ENCODE measurements at places on chromosomes 2 and 18.

DNA sequence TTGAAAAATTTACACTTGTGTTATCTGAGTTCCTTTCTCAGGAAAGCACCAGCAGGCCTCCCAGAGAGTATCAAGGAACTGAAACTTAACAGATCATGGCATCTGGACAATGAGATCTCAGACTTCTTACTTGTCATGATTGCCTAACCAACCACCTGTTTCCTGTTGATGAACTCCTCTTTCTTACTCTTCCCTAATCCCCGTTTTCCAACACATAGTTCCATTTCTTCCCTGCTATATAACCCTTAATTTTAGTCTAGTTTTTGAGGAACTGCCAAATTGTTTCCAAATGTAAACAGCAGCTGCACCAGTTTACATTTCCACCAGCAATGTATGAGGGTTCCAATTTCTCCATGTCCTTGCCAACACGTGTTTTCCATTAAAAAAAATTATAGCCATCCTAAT, 6.1 kb upstream of the FAM171B start:
- DNase-seq = no peak

- DNase-seq = no peak
These were observed 54.2 kb upstream of the FZD5 start for GRCh38 chr2:207823865-207824264.

- DNase-seq = no peak
These were observed 129.6 kb upstream of the SLC1A4 start for GRCh38 chr2:64859312-64860212.

- no peak for DNase-seq
These were observed 21.5 kb upstream of the NABP1 start for GRCh38 chr2:191656391-191656790.

GRCh38 chr2:9248363-9248762, 41.8 kb downstream of the ASAP2 start:
- DNase-seq = no peak

GRCh38 chr2:156562124-156562523, 125.9 kb downstream of the GPD2 start:
- DNase-seq = no peak

- no peak for DNase-seq
These were observed 308.6 kb upstream of the TNP1 start for GRCh38 chr2:217168496-217168895.

- DNase-seq = peak; percentile 18
These were observed 44.6 kb downstream of the FAM124B start for GRCh38 chr2:224357098-224357901.

DNA sequence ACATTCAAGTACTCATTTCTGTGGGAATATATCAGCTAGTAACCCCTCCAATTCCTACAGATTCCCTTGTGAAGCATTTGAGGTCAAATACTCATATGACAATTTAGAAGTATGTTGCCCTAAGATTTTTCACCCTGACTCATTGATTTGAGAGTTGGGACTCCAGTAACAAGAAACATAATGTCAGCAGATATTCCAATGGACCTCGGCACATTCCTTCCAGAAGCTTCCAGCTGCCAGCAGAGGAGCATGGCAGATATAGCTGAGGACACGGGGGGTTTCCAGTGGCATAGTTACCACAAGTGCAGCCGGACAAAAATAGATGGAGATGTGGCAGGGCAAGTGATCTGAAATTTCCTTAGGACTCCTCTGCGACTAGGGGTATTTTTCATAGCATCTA, 101.9 kb upstream of the ARHGAP28 start:
- DNase-seq = no peak

DNA sequence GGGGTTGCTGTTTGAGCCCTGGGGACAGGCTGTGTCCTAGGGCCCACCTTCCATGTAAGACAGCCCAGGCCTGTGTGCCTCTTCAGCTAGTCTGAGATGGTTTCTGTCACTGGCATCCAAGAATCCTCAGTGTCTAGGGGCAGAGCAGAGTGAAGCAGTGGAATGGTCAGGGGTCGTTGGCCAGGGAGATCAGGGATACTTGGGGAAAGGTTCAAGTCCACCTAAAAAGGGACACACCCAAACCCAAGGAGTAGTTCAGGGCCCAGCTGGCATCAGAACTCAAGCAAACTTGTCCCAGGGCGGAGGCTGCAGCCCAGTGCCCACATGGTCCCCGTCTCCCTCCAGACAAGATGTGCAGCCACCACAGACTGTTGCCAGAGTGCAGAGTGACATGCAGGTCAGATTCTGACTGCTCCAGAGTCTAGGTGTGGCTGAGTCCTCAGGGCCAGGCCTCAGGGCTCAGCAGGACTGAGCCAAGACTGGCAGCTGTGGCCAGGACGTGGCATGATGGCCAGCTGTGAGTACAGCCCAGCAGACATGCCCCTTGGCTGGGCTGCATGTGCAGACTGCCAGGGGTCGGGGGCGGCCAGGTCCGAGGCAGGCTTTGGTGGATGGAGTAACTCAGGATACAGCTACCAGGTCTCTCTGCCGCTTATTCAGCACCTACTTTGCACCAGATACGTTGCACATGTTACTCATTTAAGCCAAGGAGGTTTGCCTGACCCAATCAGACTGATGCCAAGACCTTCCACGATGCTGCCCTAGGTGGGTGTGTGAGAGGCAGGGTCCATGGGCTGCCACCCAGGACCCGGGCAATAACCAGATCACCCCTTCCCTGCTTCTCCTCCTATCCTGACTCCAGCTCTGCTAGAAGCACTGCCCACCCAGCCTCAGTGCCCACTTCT, 146.6 kb downstream of the SMAD7 start:
- DNase-seq = no peak

- DNase-seq = no peak
These were observed 210.1 kb downstream of the IKZF2 start for GRCh38 chr2:212941361-212941760.

DNA sequence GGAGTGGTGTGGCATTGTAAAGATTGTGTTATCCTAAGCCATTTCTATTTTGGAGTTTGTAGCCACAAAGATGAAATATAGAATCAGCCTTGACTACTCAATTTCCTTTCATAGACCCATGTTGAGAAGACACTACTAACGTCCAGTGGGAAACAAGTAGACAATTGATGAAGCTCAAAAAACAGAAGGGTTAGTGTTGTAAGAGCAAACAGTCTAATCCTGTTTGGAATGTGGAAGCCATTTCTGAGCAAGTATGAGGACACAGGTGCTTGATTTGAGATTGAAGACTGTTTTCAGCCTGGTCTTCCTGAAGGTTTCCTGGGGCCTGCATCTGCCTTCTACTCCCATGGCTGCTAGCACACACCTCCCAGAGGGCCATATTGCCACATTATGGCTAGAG, 29.1 kb downstream of the B3GNT2 start:
- no peak for DNase-seq

- DNase-seq = no peak
These were observed 82.6 kb upstream of the CYP1B1 start for GRCh38 chr2:38158378-38159118.

DNA sequence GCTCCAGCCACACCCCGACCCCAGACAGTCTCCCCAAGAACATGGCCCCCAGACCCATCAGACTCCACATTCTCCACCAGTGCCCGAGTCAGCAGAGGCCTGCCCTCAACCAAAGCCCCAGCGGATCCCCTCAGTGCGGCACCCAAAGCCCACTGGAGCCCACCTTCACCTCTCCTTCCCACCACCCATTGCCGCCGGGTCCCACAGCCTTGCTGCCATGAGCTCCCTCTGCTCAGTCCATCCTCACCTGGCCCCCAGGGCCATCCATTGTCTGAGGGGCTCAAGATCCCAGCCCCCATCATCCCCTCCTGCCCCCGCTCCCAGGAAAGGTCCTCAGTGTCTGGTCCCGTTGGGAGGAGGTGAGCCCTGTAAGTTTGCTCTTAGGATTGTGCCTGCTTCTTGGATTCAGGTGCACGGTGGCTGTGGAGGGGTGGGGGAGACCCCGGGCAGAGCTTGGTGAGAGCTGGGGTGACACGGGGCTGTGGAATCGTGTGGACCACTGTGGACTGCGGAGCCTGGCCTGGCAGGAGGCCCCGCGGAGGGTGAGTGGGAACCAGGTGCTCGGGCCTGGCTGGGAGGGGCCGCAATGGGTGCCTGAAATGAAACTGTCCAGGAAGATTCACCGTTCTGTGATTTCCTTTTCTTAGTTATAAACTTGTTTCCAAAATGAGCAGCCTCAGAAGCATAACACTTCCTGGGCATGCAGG, 32.7 kb upstream of the GPC1 start:
- DNase-seq = no peak

DNA sequence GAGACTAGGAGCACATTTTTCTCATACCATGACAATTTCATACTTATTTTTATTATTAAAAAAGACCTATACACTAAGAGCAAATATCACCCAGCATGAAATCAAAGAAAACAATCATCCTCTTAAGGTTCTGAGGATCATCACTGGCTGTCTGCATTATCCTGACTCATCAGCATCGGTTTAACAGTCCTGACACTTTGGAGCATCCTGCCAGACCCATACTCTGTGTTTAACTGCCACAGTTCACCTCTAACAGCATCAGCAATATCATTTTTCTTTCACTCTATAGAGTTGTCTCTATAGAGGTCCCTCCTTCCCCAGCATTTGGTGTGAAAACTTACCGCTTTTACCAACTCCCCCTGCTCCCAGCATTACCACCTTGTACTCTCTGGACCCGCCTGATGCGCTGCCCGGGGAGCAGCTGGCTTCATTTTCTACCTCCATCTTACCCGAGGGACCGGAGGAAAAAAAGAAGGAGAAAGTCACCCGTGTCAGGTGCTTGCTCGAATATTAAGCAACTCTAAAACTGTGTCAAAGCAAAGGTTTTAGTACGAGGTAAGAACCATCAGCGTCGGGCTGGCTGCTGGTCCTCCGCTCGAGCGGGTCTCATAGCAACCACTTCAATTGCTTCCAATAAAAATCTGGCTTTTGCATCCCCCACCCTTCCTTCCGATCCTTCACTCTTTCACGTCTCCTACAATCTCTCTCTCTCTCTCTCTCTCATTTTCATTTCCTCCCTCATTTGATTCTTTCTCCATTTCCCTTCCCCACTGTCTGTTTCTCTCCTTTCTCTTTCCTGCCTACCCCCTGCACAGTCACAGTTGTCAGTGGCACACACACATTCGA, at the start of gene RIT2:
Gene RIT2 (minus strand): TSS at position 610 of the 846 bp plus-strand sequence.
- no peak for DNase-seq

- no peak for DNase-seq
These were observed 30.5 kb downstream of the LAMA3 start for GRCh38 chr18:23719634-23720201.

DNA sequence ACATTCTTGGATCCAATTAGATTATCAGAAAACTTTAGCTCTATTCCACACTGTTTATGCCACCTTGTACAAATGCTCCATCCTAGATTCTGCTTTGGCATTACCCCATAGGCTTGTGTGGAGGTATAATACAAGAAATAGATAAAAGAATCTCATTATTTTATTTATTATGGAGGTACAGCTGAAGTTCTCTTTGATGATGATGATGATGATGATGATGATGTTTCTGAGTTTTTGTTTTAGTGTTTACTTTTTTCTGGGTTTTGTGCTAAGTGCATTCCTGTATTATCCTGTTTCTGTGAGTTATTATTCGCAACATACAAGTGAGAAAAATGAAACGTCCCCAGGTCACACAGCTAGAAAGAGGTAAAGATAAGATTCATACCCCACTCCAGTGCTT, 43.4 kb downstream of the ANXA4 start:
- DNase-seq = no peak

- no peak for DNase-seq
These were observed 12.8 kb downstream of the CYB5A start for GRCh38 chr18:74278983-74279382.

GRCh38 chr2:171235262-171235881, 74.7 kb upstream of the TLK1 start:
- no peak for DNase-seq

- DNase-seq = no peak
These were observed 109.1 kb downstream of the SMAD7 start for GRCh38 chr18:48841381-48842258.

DNA sequence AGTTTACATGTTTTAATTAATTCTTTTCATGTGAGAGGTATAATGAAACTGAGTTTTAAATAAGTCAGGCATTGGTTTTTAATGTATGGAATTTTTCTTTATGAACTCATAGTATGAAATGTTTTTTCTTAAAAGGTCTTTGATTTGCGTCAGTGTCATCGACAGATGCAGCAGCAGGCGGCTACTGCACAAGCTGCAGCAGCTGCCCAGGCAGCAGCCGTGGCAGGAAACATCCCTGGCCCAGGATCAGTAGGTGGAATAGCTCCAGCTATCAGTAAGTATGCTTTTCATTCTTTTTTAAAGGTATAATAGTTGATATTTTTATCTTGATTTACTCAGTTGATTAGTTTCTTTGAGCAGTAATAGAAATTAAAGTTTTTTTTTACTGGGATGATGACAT, 46.5 kb downstream of the SMAD4 start:
- no peak for DNase-seq

GRCh38 chr2:174881678-174882077, 117.4 kb upstream of the CHRNA1 start:
- DNase-seq = no peak

- DNase-seq = no peak
These were observed 643.3 kb downstream of the SOCS6 start for GRCh38 chr18:70931942-70932814.

DNA sequence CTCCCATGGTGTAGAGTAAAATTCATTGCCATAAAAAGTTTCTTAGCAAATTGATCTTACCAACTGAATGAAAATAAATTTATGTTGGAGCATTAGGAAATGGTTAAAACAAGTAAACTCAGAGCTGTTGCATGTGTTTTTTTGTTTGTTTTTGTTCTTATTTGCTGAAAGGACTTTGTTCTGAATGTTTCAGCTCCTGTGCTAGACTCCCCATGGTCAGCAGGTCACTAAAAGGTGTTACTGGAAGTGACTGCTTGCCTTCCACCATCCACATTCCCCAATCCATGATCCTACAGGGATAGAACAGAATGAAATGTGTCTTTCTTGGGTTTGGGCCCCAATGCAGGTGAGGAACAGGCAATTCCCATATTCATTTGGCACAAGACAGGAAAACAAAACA, 101.8 kb downstream of the ALK start:
- no peak for DNase-seq

- DNase-seq = no peak
These were observed 335.8 kb downstream of the SMAD2 start for GRCh38 chr18:47594621-47595086.

DNA sequence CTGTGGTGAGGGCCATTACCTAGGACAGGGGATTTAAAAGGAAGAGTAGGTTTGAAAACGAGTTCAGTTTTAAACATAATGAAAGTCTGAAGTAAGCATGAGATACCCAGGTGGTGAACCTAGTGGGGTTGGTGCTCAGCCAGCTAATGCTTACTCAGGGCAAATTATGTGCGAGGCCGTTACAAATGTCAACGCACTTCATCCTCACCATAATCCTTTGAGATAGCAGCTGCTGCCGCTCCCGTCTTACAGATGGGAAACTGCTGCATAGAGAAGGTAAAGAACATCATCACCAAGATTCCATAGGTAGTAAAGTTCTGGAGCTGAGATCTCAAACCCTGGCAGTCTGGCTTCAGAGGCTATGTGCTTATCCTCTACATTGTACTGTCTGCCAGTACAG, 209.0 kb downstream of the DYM start:
- no peak for DNase-seq

- DNase-seq = no peak
These were observed 32.3 kb upstream of the NABP1 start for GRCh38 chr2:191645434-191646162.

- DNase-seq = no peak
These were observed 129.6 kb downstream of the PID1 start for GRCh38 chr2:229141424-229142025.
